ENCODE measurements at places on chromosomes 13 and 19.

DNA sequence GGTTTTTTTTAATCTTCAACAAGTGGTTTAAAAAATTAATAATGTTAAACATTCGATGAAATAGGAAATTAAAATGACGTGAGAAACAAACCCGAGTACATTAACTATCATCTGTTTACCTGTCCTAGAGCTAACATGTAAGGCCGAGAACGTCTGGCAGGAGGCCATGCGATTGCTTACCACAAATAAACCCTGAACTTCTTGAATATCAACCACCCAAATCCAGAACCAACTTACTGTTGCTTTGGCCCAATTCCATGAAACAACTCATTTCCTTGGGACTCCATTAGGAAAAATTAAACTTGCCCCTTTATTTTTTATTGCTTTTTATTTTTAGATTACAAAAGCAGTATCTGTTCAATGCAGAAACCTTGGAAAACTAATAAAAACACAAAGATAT lies 228.9 kb upstream of the IRS2 start:
- DNase-seq, result no peak

- DNase-seq, result no peak
Observed at GRCh38 chr13:36866232-36866631, 47.2 kb downstream of the RFXAP start.

- no peak for DNase-seq
Observed at GRCh38 chr19:13033244-13033643, 38.0 kb downstream of the NFIX start.

- no peak for DNase-seq
Observed at GRCh38 chr19:29018542-29018941, 194.4 kb downstream of the UQCRFS1 start.

DNA sequence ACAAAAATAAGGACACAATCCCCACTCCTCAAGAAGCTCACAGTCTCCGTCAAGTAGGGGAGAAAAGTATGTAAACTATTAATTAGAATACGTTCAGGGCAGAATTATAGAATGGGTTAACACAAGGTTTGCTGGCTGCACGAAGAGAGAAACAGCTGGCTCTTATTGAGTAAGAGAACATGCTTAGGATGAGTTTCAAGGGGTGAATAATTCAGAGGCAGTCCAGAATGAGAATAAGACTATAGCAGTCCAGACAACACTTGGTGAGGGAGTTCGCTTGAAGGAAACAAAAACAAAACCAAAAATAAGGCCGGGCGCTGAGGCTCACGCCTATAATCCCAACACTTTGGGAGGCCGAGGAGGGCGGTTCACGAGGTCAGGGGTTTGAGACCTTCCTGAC lies 61.9 kb downstream of the THSD1 start:
- DNase-seq, result no peak

DNA sequence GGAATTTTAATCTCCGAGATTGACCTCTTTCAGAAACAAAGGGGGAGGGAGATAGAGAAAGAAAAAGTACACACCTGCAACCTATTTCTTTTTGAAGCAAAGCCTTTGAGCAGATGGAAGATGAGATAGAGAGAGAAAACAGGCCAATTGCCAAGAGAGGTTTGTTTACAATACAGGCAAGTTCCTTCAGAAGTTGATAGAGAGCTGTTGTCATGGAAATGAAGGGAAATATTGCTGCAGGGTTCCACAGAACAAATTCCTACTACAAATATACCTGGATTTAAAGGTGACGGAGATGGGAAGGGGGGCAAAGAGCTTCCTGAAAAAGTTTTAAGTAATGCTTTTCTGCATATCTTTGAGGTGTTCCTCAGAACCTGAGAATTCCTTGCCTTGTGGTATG lies 388.4 kb downstream of the NDFIP2 start:
- peak; percentile 67 for DNase-seq

GRCh38 chr13:85694992-85695391 lies 104.2 kb downstream of the SLITRK6 start:
- DNase-seq, result no peak

DNA sequence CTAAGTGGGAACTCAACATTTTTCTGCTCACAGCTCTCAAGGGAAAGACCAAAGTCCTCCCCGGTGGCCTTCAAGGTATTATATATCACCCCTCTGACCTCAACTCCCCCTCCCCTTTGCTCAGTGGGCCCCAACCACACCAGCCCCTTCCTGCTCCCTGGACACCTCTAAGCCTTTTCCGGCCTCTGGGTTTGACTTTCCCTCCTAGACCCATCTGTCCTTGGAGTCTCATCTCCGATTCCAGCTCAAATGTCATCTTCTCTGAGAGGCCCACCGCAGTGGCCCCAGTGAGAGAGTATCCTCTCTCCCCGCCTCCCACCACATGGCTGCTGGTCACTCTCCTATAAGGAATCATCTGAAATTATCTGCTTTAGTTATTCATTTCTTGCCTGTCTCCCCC lies 941 bp upstream of the UHRF1 start:
- peak; percentile 27 for DNase-seq

- no peak for DNase-seq
Observed at GRCh38 chr13:35761440-35762252, 285.2 kb upstream of the MAB21L1 start.

GRCh38 chr13:27053902-27054595 lies 117.6 kb downstream of the USP12 start:
- DNase-seq, result no peak

DNA sequence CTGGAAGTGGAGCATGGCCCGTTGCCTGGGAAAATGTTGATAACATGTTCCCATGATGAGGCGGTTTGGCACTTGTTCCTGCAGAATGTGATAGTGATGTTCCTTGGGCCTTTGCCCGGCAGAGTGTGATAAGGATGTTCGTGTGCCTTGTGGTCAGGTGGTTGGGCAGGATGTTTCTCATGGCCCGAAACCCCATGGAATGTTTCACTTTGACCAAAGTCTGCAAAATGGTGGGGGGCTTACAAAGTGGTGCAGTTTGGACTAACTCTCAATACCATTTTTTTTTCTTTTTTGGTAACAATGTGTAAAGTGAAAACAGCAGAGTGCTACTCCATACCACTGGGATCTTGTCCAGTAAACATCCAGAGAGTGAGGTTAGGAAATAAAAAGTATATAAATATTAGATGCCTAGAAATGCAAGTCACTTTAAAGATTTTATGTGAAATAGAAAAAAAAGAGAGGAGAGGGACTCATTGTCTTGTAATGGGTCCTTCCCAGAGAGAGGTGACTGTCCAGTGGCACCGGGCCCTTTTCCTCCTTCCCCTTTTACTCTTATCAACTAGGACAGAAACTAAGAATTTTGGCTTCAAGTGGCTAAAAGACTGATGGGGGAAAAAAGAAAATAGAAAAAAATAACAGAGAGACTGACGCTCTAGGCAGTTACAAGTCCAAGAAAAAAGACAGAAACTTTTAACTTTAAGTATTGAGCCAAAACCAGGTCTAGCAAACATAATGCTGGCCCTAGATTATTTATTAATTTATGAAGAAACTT lies 5.7 kb downstream of the FPR3 start:
- no peak for DNase-seq

GRCh38 chr13:75896271-75896670 lies 260.1 kb downstream of the LMO7 start:
- DNase-seq, result no peak

DNA sequence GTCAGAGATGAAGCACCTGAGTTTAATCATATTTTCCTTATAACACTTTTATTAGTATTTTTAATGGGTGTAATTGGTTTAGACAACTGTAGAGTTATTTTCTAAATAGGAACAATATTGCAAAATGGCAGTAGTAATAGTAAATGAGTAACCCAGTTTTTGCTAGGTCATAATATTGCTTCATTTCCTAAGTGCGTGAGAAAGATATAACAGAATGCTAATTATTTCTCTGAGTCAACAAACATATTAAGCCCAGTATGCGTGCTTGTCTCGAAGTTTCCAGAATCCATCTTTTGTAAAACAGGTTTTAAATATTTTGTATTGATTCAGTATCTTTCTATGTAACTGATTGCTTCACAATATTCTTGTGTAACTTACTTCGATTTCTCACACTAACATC lies 315.3 kb downstream of the MYO16 start:
- DNase-seq, result no peak

GRCh38 chr19:4358709-4359626 lies 15.6 kb downstream of the MPND start:
- no peak for DNase-seq

DNA sequence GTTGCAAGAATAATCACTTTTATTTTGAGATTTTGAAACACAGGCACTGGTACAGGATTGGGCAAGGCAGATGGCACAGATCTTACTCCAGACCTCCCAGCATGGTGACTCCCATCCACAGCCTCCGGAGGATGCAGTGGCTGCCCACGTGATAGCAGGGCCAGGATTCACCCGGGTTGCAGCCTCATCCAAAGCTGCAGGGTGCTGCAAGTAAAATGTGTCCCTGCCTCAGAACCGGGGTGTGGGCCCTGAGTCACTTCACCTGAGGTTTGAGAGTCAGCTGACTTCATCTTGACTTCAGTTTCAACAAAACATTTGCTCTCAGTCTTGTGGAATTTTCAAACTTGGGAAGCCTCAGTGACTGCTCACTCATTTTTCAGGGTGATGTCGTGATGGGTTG lies 201.9 kb downstream of the FGF9 start:
- no peak for DNase-seq

- DNase-seq, result no peak
Observed at GRCh38 chr19:40279120-40279551, 6.0 kb downstream of the AKT2 start.

GRCh38 chr19:7979559-7979958 lies 25.9 kb downstream of the ELAVL1 start:
- no peak for DNase-seq

DNA sequence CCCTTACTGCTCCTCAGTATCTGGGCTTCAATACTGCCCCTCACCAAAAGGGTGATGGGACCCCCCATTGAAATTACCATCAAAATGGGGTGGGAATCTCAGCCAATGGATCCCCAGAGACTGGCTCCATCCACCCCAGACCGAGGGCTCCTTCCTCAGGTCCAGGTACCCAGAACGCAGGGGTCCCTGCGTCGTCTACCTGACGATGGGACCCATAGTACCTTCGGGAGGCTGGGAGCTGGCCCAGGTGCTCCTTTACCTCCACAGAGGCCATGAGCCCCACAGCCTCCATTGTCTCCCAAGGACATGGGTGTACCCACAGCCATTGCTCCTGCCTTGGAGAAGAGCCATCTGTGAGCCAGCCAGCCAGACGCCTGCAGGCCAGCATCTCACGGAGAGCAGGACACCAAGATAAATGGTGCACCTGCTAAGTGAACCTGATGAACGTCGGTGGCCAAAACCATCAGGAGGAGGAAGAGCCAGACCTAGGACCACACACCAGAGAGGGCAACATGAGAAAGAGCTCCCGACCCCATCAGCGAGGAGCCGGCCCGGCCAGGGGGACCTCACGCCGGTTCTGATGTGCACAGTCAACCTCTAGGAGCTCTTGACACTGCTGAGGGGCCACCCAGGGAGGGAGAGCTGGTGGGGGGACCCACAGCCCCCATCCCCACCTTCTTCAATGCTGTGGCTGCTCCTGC lies 156.8 kb upstream of the SOX1 start:
- no peak for DNase-seq

DNA sequence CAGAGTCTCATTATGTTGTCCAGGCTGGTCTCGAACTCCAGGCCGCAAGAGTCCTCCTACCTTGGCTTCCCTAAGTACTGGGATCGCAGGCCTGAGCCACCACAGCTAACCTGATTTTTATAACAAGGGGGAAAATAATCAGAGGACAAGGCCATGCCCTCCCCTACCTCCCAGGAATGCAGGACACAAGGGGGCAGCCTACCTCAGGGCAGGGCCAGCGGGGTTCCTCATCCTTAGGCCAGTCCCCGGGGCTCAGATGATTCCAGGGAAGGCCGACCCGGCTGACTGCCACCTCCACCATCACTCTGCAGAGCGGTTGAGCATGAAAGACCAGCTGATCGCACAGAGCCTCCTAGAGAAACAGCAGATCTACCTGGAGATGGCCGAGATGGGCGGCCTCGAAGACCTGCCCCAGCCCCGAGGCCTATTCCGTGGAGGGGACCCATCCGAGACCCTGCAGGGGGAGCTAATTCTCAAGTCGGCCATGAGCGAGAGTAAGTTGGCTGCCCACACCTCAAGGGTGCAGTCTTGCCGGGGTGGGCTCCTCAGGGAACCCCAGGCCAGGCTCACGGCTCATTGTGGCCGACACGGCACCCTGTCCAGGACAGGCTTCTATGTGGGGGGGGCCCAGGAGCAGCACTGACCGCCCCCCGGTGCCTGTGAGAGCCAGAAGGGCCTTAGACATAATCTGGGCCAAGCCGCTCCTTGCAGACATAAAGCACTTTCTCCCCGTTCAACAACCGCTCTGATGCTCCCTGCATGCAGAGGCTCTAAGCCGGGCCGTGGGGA lies 26.8 kb downstream of the PEX11G start:
- peak; percentile 21 for DNase-seq

- DNase-seq, result peak; percentile 14
Observed at GRCh38 chr13:48600374-48601364, 53.1 kb upstream of the CYSLTR2 start.

DNA sequence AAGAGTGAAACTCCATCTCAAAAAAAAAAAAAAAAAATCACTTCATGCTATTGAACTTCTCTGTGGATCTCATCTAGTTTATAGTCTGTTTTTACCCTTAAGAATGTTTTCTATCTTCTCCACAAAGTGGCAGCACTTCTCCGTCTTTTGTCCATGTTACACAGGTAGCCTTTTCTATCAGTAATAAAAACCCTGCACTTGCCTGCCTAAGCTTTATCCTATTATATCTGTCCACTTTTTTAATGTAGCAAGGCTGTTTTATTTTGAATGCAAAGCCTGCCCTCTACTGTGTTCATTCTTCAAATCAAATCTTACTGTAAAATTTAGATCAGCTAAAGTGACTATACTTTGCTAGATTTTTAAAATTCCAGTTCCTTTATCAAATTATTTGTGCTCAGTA lies 124.0 kb downstream of the STOML3 start:
- DNase-seq, result no peak

DNA sequence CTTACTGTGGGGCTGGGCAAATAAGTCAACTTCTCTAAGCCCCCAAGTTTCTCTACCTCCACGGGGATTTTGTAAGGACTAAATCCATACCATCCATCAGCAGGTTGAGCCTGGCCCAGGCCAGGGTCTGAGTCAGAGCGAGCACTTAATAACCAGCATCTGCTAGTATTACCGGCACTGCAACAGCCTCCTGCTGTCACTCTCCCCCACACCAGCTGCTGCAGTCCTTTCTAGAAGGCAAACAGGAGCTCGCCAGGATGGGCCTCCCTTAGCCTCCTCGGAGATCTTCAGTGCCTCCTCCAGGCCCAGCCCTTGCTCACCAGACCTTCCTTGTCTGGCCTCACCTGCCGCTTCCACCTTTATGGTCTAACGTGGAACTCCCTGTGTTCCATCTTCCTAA lies 3.2 kb downstream of the NAPA start:
- DNase-seq, result no peak

Data from ELF-1 (cell line).